C1 segment of cervical spinal cord (tissue), 14 donors: ENCODE measurements at places on chromosomes 7 and 10.

GRCh38 chr10:128024426-128024825 is 101.8 kb downstream of the MKI67 start:
- no peak for DNase-seq

DNA sequence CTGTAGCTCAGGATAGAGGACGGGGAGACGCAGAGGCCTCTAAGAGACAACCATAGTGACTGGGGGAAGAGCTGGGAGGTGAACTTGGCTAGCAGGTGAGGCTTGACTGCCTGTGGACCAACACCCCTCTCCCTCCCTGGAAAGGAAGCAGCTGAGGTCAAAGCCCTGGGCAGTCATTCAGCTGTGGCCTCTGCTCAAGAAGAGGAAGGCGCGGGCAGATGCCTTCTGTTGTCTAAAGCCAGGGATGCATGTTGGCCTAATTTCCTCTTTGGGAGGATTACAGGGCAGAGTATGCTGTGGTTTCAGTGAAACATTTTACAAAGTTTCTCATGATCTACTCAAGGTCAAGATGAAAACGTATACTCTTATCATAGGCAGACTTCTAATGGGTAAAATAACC is 327.1 kb downstream of the PRPF18 start:
- peak; percentile 19 for DNase-seq

- DNase-seq = no peak
These were observed 299.0 kb downstream of the MALRD1 start for GRCh38 chr10:19347621-19348020.

GRCh38 chr7:131103997-131104396 is 223.7 kb upstream of the MKLN1 start:
- no peak for DNase-seq

DNA sequence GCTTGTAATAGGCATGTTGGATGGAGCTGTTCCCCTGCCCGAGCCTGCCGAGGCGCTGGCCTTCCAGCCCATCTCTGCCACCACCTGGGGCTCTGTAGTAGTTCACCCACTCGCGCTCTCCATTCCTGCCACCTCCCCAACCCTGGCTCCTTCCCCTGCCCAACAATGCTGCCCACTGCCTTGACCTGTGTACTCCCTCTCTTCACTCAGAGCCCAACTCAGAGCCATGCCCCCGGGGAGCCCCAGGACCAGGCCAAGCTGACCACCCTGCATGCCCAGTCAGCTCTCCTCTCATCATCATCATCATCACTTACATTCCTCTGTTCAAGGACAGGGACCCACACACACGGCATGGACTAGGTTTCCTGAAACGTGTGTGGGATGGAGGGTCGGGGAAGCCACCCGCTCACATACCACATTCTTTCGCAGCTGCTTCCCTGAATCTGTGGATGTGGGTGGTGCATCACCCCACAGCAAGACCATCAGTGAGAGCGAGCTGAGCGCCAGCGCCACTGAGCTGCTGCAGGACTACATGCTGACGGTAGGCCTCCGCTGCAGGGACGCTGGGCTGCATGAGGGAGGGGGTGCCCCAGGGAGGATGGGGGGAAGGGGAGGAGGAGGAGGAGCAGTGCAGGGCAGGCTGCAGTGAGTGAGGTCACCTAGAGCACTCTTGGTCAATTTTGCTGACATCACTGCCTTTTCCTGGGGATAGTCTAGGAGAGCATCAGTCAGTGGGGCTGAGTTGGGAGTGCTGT is 15.6 kb downstream of the NACAD start:
- DNase-seq = no peak

DNA sequence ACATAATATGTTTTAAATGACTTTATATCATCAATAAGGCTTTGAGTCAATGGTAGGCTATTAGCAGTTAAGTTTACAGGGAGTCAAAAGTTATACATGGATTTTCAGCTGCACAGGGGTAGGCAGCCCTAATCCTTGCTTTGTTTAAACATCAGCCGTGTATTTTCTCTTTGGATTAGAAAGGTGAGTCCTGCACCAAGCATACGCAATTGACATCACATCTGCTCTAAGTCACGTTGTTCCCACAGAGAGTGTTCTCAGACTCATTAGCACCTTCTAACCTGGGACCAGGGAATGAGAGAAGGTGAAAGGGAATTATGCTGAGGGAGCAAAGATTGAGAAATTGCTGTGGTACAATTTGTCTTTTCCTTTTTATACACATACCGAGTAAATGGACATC is 148.6 kb upstream of the ZNF804B start:
- no peak for DNase-seq

- DNase-seq = no peak
These were observed 256.9 kb upstream of the NFE2L3 start for GRCh38 chr7:25894902-25895791.

DNA sequence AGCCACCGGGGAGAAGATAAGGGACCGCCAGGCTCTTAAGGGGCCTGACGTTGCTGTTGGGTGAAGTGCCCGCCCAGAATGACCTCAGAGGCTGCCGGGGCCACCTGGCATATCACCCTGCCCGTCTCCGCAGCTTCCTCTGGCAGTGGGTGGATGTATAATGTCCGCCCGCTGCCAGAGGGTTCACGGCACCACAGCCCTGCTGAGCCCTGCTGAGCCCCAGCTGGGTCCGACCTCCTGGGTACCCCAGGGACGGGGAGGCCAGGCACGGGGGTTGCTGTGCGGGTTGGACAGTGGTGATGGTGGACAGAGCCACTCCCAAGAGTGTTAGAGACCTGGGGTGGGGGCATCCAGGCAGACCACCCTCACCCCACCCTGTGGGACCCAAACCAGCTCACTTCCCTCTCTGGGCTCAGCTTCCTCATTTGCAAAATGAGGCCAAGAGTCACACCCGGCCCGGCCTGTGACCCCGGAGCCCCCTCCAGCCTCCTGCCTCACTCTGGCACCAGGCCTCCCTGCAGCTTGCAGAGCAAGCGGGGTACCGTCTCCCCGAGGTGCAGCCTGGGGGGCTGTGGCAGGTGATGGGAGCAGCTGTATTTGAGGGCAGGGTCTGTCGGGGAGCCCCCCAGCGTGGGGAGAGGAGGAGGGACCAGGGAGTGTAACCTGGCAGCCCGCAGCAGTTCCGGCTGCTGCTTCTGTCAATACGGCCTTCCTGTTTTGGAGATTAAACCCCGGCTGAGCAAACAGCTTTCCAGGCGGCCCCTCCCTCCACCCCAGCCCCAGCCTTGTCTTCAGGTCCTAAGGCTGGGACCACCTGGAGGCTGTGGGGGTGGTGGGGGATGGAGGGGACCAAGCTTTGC is 8.4 kb upstream of the LFNG start:
- DNase-seq = no peak

GRCh38 chr10:116097239-116097784 is 175.7 kb downstream of the GFRA1 start:
- peak; percentile 56 for DNase-seq

DNA sequence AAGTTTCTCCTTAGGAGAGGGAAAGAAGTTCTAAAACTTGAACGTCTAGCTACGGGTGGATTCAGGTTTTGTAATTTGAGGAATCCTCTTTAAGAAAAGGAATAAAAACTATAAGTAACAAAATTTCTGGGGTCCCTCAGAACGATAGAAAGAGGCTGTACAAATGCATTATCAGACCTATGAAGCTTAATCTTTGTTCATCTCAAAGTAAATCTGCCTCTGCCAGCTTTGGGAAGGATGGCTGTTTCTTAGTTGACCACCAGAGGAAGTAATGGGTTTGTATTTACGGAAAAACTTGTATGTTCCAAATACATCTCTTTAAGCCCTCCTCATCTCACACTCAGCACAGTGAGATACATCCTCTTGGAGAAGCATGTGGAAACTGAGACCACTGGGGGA is 864 bp downstream of the PSTK start:
- no peak for DNase-seq

DNA sequence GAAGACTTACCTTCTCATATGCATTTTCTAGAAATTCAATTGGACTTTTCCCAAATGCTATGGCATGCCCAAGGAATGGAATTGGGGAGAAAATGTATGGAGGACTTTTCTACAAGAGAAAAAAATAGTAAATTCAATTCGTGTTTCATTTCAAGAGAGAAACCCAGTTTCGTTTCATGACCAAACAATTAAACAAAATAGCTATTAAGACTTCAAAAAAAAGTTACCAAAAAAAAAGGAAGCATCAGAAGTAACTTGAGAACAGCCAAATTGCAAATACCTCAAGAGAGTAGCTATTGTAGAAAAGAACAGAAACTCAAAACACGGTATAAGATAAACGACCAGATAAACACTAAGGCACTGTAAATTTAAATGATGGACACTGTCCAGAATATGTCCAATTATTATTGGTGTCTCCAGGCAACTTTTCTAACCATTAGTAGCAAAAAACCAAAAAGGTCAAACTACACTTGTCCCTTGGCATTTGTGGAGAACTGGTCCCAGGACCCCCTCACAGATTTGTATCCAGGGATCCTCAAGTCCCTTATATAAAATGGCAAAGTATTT is 2.4 kb downstream of the CYP51A1 start:
- no peak for DNase-seq

DNA sequence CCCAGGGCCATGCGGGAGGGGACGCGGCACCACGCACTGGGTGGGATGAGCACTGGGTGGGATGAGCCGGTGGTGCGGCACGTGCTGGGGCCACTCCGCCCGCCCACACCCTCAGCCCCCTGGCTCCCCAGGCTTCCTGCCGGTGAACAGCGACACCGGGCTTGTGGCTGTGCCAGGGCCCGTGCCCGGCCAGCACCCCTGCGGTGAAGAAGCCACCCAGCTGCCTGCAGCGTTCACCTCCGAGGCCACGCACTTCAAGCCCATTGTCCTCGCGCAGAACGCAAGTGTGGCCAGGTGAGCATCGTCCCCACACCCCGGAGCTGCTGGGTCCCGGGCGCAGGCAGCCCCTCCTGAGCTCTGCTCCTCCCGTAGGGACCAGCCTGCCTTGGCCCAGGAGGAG is 31.8 kb upstream of the UTF1 start:
- no peak for DNase-seq

- DNase-seq = no peak
These were observed 116.6 kb downstream of the CREB5 start for GRCh38 chr7:28528899-28529298.

GRCh38 chr10:13402021-13402420 is 53.9 kb upstream of the SEPHS1 start:
- DNase-seq = no peak

GRCh38 chr7:44629829-44630522 is 23.5 kb downstream of the OGDH start:
- no peak for DNase-seq

GRCh38 chr10:18608596-18608995 is 42.8 kb downstream of the NSUN6 start:
- no peak for DNase-seq

GRCh38 chr10:120414946-120415345 is 42.1 kb upstream of the PLPP4 start:
- DNase-seq = no peak

DNA sequence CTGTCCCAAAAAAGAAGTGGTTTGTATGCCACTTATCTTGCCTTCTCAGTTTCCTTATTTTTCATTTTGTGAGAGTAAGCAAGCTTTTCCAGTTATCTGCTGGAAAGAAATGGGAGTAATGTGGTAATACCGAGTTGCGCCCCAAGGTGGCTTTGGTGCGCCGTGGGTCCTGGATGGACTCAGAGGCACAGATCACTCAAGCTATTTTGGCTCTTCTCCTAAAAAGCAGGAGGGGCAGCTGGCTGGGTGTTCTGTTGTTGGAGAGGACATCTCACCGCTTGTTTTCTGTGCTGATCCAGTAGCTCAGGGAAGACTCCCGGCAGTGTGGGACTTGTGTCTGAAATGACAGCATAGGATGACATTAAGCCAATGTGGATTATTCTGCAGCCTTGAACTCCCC is 16.4 kb downstream of the PRKRIP1 start:
- peak; percentile 24 for DNase-seq

DNA sequence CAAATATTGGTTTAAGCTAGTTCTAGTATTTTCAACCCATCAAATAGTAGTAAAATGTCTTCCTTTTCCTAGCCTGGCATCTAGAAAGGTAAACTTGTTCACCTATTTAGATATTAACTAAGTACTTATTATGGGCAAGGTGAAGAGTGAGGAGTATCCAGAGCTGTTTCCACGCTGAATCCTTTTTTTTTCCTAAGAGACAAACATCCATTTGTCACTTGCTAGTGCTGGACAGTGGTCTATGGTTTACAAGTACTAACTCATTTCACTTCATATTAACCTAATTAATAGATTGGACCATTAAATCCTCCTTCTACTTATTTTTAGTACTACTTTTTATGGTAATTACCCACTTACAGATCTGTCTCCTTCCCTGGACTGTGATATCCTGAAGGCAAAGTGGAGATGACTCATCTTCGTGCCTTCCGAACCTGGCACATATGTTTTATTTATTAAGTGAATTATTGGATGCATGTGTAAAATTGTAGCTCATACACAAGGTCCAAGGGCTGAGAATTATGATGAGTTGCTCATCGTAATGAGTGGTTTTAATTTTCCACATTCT is 159.6 kb upstream of the IGFBP3 start:
- no peak for DNase-seq

GRCh38 chr7:157268540-157268939 is 68.3 kb upstream of the DNAJB6 start:
- no peak for DNase-seq

DNA sequence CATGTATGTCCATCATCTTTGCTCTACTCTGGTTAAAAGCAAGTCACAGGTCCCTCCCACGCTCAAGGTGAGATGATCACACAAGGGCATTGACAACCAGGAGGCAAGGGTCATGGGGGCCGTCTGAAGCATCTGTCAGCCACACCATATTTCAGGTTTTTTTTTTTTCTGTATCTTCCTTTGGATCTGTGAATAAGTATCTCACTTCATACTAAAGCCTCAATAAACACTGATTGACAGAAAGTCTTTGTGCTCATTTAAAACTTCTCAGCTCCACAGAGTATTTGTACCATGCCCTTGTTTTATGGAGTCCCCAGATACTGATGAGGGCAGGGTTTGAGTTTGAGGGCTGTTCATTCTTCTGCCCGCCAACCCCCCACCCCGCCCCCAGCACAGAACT is 45.0 kb downstream of the AUTS2 start:
- DNase-seq = no peak

- no peak for DNase-seq
These were observed 103.0 kb downstream of the RBM20 start for GRCh38 chr10:110746969-110747608.

DNA sequence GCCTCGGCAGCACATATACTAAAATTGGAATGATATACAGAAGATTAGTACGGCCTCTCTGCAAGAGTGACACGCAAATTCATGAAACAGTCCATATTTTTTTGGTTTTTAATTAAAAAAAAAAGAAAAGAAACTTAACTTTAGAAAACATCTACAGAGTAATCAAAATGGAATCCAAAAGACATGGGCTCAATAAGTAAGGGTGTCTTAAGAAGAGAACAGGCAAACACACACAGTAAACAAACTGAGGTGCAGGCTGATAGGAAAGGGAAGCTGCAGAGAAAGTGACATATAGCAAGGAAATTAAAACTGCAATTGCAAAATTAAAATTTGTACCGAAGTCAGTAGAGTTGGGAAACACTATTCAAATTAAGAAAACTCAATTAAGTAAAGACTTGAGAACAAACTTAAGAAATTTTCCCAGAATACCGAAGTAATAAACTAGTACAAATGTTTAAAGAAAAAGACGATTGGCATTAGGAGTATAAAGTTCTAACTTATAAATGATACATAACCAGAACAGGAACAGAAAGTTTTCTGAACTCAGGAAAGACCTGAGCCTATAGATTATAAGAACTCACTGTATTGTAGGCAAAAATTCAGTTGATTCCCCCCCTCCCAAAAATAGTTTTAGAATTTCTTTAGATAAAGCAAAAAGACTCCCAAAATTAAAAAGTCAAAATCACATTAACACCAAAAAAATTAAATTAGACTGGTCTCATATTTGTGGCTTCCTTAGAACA is 16.3 kb downstream of the MTPN start:
- DNase-seq = no peak
